NCI-H345 (cell line): ENCODE measurements at places on chromosomes 2 and 18.

- no peak for DNase-seq
Observed at GRCh38 chr2:65186093-65186868, 41.4 kb upstream of the ACTR2 start.

GRCh38 chr2:105903051-105903674 is 158.5 kb downstream of the NCK2 start:
- no peak for DNase-seq

DNA sequence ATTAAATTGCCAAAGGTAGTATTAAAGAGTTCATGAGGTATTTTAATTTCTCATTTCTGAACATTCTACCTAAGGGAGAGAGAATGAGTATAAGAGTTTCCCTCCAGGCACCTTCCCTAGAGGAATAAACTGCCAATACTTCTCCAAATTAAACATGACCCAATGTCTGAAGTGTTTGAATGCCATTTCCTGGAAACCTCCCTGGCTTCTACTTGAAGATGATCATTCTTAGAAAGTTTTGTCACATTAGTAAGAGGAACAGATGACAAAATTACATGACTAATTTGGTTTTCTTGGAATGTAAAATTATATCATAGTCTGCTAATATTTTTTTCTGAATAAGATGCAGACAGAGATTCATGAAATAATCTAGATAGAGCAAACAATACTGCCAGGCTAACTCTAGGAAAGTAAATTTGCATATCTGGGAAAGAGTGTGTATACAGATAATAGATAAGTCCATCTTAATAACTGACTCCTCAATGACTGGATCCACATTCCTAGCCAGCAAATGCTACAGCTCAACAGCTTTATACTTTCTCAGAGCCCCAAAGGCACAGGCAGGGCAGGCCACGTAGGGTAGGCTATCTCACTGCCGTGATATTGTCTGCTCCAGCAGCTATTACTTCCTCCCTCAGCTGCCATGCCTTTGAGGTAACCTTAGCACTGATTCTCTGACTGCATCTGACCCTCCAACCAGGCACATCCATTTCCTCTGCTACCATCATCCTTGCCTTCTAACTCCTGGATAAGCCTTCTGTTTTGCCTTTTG is 630.8 kb upstream of the PIK3C3 start:
- DNase-seq: no peak

DNA sequence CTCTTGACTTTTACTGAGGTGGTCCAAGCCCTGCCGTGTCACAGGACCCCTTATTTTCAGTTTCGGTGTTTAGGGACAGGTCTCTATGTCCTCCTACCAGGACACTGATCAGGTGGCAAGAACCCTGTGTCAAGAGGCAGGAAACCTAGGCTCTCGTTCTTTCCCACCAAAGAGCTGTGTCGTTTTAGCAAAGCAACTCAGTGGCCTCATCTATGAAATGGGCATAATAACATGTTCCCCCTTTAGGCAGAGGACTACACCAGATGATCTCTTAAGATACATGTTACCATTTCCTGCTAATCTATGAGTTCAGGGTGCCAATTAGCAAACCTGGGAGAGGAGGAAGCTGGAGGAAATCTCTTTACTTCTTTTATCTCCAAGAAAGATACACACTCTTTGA is 1.9 kb downstream of the RAB31 start:
- DNase-seq: no peak

DNA sequence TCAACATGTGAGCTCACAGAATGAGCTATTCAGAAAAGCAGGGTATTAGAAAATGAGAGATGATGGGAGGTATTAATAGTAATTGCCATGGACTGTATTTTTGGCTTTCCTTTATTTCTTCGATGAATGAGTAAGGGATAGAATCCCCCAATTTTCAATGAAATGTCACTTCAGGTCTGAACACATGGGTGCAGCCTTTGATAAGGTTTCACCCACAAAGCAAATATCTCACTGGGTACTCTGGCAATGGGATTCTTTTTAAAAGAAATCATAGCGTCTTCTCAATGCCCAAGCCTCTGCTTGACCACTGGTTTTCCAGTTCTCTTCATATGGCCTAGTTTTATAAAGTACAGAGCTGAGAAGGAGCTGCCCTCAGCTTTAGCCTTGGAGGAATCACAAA is 610.5 kb upstream of the FANCL start:
- DNase-seq: no peak

DNA sequence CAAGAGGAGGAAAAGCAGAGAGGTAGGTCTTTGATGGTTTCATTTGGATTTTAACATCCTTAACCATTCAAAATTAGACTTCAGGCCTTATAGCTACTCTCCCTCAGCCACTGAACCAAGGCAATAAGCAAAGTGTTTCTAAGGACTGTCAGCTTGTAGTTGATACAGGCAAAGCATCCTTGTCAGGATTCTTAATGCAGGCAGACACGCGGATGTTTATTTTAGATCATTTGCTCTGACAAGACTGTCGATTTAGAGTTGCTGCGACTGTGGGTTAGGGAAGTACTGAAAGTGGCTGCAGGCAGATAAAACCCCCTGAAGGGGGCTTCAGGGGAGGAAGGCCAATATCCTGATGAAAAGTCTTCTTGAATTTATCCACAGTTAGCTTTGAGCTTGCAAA is 46.6 kb downstream of the CDH20 start:
- no peak for DNase-seq

DNA sequence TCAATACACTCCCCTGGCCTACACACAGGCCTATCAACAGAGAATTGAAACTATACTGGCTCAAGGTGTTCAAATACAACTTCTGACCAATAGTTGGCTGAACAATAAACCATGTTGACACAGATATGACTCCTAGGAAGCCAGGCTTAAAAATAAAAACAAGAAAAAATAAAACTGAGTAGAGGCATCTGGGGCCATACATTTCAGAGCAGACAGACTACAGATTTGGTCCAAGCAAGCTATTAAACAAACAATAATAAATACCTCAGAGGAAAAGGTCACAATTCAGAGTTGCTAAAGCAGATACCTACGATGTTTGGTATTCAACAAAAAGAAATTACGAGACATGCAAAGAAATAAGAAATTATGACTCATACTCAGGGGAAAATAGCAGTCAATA is 132.8 kb upstream of the ACVR2A start:
- DNase-seq: no peak

GRCh38 chr2:102000813-102001766 is 9.3 kb downstream of the IL1R2 start:
- no peak for DNase-seq

DNA sequence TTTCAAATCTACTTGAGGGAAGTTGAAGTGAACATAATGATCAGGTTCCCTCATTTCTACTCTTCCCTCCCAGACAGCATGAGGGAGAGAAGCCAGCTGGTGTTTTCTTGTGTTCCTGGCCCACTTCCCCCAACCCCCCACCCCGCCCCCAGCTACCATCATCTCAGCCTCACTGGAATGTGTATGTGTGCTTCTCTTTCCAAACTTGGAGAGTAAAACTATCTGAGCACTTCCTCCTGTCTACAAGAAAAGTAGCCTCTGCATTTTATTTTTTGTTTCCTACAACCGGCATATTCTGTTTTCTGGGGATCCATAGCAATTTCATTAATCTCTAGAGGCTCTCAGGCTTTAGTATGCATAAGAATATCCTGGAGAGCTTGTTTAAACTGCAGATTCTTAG is 53.6 kb upstream of the GRHL1 start:
- DNase-seq: no peak

GRCh38 chr2:45872211-45872610 is 220.7 kb downstream of the PRKCE start:
- no peak for DNase-seq

GRCh38 chr2:173462892-173463840 is 108.5 kb downstream of the CDCA7 start:
- no peak for DNase-seq

DNA sequence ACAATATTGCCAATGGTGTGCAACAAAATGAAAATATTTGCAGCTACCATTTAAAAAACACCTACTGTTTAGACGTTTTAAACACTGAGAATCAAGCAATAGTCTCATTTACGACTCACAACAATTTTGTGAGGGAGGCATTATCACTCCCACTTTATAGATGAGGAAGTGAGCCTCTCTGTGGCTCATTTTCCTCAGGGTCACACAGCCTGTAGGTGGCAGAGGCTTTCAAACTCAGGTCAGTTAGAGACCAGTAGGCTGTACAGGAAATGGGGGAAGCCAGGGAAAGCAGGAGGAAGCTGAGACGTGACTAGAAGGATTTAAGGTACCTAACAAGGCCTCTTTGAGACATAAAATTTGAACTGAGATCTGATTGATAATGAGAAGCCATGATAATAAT is 95.0 kb upstream of the ZNF521 start:
- DNase-seq: no peak

DNA sequence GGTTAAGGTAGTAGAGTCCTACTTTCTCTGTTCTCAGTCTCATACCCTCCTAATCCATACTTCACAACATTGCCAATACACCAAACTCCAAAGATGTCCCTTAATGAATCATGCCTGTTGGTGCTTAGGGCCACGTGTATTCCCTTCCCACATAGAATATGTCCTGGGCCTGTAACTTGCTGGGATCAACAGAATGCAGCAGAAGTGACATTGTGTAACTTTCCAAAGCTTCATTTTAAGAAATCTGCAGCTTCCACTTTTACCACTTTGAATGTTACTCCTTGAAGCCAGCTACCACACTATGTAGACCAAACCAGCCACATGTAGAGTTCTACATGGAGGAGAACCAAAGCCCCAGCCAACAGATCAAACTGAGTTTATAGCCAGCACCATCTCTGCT is 58.5 kb upstream of the ARHGAP15 start:
- no peak for DNase-seq

DNA sequence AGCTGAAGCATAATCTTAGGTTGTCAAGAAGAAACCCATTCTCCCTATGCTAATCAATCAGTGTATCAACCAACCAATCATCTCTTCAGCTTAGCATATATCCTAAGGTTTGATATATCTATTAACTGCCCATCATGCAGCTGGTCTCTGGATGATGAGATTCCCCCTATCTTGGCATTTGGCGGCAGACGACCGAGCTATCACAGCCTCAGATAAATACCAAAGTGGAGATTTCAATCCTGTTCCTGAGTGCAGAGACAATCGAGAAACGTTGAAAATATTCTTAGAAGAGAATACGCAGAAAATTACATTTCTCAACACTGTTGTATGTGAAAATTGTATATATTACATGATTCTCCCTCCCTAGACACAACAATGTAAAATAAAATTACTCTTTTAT is 259.0 kb upstream of the SIX3 start:
- DNase-seq: no peak

- DNase-seq: peak; percentile 8
Observed at GRCh38 chr2:43221763-43222474, 4.5 kb downstream of the ZFP36L2 start.

DNA sequence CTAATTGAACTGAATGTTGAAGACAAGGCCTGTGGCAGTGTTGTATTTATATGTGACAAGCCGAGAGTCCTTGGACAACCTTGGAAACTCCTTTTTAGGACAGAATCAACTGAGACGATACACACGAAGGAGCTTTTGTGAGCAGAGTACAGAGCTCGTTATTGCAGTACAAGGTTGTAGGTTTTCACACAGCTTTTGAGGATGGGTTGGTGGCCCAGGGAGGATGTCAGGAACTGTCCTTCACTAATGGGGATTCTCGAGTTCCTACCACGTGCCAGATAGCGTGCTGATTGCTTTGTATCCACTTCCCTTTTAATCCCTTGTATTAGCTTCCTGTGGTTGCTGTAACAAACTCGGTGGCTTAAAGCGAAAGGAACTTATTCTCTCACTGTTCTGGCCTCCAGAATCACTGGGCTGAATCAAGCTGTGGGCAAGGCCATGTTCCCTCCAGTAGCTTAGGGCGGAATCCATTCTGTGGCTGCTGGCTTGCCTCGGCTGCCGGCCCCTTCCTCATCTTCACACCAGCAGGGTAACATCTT is 20.2 kb downstream of the INPP4A start:
- DNase-seq: no peak

DNA sequence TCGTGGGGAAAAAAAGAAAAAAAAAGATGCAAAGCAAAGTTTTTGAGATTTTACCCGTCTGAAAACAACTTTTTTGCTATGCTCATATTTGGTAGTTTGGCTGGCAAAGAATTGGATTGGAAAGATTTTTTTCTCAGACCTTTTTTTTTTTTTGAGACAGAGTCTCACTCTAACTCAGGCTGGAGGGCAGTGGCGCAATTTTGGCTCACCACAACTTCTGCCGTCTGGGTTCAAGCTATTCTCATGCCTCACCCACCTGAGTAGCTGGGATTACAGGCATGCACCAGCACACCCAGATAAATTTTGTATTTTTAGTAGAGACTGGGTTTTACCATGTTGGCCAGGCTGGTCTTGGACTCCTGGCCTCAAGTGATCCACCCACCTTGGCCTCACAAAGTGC is 56.3 kb upstream of the TANC1 start:
- no peak for DNase-seq

GRCh38 chr2:17313261-17313660 is 205.0 kb downstream of the RAD51AP2 start:
- DNase-seq: no peak

DNA sequence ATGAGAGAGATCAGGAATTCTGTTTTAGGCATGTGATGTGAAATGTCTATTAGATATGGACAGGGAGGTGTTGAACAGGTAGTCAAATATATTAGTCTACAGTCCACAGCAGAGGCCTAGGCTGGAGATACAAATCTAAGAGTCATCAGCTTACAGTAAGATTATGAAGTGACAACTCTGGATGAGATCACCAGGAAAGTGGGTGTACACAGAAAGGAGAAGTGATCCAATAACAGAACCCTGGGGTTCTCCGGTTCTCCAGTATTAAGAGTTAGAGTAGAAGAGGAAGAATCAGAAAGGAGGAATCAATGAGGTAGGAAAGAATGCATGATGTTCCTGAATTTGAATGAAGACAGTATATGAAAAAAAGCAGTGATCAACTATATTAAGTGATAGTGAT is 362.3 kb downstream of the FIGN start:
- DNase-seq: no peak

- DNase-seq: no peak
Observed at GRCh38 chr2:105887256-105887655, 142.5 kb downstream of the NCK2 start.

DNA sequence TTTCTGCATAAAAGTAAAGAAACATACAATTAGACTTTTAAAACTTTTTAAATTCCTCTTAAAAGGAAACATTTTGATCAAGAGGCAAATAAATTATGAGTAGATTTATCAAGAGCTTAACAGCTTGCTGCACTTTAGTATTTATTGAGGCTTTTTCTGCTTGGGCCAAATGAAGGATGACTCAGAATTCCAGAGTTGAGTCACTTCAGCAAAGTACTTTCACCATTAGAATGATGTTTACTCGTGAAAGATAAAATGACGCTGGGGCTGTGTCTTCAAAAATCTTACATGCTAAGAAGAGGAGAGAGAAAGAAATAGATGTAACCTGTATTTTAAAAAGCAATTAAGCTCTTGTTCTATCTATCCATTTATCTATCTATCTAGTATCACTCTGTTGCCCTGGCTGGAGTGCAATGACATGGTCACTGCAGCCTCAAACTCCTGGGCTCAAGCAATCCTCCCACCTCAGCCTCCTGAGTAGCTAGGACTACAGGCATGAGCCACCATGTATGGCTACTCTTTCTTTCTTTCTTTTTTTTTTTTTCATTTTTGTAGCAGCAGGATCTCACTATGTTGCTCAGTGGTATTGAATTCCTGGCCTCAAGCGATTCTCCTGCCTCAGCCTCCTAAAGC is 75.3 kb upstream of the RIOK3 start:
- no peak for DNase-seq
